PC-9 (cell line): ENCODE measurements at places on chromosomes 3 and 15. TPM values are rescaled to one million over a fixed set of nuclear protein-coding genes. Genes with fewer than 3 reads are reported as not detected.

GOLGA8T gene
- total RNA-seq = not detected in 2 replicates

STRIT1 gene
- total RNA-seq = not detected in 2 replicates

IQCF6 gene
- total RNA-seq = not detected in 2 replicates

ANKUB1 gene
- total RNA-seq = not detected in 2 replicates

PLA2G4E gene
- not detected in 2 replicates for total RNA-seq

IL17RE gene
- total RNA-seq = 22.7 and 23.8 TPM in 2 replicates

BLOC1S6 gene
- total RNA-seq = 22.7 and 29.4 TPM in 2 replicates

GOLGA6D gene
- not detected in 2 replicates for total RNA-seq

CCDC54 gene
- total RNA-seq = not detected in 2 replicates

COL8A1 gene
- total RNA-seq = 6.6 and 8.1 TPM in 2 replicates

CCK gene
- total RNA-seq = 2.1 and 2.7 TPM in 2 replicates

CD200 gene
- total RNA-seq = 1.9 and 4.0 TPM in 2 replicates

LMAN1L gene
- total RNA-seq = not detected in 2 replicates

AHSG gene
- total RNA-seq = not detected in 2 replicates

DNAH12 gene
- total RNA-seq = 0.10 and 0.22 TPM in 2 replicates

THOC7 gene
- total RNA-seq = 94.3 and 104 TPM in 2 replicates

GABRB3 gene
- total RNA-seq = 4.9 and 6.3 TPM in 2 replicates

FOXL2NB gene
- 0.09 and 0.18 TPM in 2 replicates for total RNA-seq

PPP1R14D gene
- 0.55 and 0.65 TPM in 2 replicates for total RNA-seq

SLC28A2 gene
- not detected in 2 replicates for total RNA-seq

TTC21A gene
- 9.0 and 9.5 TPM in 2 replicates for total RNA-seq

EPHA3 gene
- total RNA-seq = not detected in 2 replicates

AMOTL2 gene
- total RNA-seq = 147 and 221 TPM in 2 replicates

VPS18 gene
- total RNA-seq = 9.6 and 9.9 TPM in 2 replicates

SERINC4 gene
- total RNA-seq = 0.46 TPM in 1 of 2 replicates, not detected in the other

RSL24D1 gene
- total RNA-seq = 87.0 and 91.7 TPM in 2 replicates

WNT5A gene
- 146 and 174 TPM in 2 replicates for total RNA-seq

ITPKA gene
- 5.3 and 8.3 TPM in 2 replicates for total RNA-seq

GPR87 gene
- total RNA-seq = 9.0 and 15.5 TPM in 2 replicates
